NB4 (cell line): ENCODE measurements at places on chromosomes 6 and 20.

GRCh38 chr6:25960734-25961133 lies 1.9 kb upstream of the TRIM38 start:
- no peak for DNase-seq

DNA sequence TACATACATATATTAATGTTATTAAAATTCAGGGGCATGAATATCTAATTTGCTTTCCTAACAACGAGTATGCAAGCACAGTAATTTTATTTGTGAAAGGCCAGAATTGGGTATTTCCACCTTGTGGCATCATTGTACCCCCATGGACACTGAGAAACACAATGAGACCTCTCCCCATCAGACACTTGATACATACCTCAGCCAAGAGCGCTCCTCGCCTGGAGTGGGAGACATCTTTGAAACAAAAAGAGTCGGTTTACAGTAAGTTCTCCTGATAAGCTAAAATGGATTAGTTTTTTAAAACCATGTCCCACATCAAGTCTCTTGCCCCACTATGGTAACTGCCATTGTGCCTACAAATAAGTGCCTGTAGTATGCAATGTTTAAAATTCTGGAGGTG lies 2.1 kb downstream of the CNR1 start:
- DNase-seq = no peak

DNA sequence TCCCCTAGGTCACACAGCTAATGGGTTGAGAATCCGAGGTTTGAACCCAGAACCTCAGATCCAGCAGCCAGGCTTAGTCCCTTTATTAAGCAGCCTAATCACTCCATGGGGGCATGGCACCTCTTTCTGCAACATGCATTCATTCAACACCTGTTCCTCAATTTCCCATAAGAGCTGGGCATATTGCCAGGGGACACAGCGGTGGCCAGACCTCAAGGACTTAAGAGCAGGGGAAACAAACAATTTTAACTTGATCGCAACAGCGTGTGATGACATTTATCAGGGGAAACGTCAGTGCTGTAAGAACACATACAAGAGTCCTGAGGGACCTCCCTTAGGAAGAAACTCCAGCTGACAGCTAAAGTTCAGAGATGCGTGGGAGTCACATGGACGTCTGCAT lies 267.4 kb upstream of the CDH4 start:
- DNase-seq = no peak

GRCh38 chr6:81820980-81821379 lies 68.5 kb upstream of the TENT5A start:
- no peak for DNase-seq

- peak; percentile 18 for DNase-seq
These were observed 771.4 kb upstream of the MMS22L start for GRCh38 chr6:98054453-98054852.

DNA sequence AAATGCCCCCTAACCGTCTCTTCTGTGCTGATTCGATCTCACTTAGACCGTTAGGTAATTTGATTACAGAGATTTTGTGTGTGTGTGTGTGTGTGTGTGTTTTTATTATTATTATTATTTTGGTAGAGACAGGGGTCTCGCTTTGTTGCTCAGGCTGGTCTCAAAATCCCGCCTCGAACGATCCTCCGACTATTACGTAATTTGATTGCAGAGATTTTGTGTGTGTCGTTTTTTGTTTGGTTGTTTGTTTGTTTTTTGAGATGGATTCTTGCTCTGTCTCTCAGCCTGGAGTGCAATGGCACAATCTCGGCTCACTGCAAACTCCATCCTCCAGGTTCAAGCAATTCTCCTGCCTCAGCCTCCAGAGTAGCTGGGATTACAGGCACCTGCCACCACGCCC lies 28.3 kb downstream of the FOXF2 start:
- no peak for DNase-seq

DNA sequence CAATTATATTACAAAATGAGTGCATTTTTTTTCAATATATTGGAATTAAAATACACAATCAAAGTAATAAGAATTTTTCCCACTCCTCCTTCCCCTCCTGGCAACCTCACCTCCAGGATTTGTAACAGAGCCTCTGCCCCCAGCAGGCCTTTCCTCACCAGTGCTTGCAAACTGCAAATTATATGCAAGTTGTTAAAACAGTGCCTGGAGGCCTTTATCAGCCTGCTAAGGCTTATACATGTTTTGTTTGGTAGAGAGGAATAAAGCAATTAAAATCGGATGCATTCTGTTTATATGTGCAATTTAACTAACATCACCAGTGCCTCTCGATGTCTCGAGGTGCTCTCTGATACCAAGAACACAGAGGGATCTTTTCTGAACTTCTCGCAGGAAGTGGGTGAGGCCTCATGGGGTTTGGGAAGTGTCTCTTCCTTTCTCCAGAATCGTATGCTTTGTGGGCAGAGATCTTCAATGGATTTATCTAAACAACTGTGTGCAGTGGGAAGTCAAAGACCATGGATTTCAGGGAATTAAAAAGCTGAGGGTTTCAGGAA lies 186.8 kb downstream of the CDH26 start:
- no peak for DNase-seq

- no peak for DNase-seq
These were observed 248.5 kb downstream of the BTBD9 start for GRCh38 chr6:38391206-38391605.

DNA sequence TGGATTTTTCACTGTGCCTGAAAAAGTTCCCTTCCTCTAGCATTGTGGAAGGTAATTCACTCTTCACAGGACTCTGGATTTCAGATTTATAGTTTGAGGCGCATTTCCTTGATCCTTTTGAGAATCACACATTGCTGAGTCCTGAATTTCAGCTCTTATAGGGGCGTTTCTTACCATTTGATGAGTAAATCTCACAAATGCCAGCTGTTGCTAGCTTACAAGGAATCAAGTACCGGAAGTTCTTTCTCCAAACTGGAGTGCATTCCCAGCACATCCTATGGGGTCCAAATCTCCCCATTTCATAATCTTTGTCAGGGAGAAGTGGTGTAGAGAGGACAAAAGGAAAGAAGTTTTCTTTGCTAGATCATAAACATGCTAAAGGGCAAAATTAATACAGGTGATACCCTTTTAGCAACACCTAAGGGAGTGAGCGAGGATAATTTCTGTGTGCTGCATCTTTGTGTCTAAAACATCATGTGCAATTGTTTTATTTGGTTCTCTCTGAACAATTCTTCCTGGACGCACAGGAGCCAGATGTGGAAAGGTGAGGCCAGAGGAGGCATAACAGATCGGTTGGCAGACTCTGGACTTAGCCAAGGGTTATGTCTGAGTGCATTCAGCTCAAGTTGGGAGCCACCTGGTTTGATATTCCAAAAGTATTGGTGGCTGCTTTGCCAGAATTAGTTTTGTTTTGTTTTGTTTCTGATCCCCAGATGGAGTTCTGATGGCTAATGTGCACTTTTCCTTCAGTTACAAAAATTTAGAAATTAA lies 37.4 kb upstream of the EYA2 start:
- no peak for DNase-seq

DNA sequence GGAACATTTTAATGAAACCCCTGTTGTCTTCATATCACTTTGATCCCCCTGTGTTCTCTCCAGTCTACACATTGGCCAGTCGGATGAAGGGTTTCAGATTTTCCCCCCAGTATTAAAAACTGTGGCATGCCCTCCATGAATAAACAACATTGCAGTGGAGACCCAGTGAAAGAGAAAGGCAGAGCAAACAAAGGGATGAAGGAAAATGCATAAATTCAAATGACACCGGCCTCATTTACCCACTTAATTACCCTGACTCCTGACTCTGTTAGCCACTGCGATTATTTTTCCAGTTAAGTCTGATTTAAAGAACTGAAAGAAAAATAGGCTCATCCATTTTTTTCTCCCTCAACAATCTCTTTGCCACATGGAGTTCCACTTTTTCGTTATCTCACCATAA lies 569.2 kb downstream of the TFAP2B start:
- no peak for DNase-seq

DNA sequence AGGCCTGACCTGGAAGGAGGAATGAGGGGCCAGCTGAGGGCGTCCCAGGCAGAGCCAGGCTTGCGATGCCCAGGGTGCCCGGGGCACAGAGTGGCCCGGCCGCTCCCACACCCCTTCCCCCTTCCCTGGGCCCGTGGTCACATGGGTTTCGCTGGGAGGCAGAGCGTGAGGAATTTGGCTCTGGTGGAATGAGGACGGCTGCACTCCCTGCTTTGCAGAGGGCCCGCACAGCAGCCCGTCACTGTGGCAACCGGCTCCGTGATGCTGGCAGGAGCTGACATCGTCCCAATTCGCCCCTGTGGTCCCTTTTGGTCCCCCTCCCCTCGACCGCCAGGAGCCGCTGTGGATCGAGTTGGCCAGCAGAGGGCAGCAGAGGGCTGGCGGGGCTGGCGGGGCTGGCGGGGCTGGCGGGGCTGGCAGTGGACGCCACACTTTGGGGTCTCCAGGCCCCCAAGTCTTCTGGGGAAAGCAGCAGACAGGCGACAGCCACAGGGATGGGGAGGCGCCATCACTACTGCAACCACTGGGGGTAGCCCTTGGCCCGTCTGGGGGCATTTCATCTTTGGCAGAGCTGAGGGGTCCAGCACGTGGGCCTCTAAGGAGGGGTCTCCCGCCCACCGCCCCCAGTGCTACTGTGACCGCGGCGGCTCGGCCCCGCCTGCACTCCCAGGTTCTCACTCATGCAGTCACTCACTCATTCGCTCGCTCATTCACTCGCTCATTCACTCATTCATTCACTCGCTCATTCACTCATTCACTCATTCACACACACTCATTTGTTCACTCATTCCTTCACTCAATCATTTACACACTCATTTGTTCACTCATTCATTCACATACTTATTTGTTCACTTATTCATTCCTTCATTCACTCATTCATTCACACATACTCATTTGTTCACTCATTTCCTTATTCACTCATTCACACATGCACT lies 49.7 kb upstream of the BHLHE23 start:
- peak; percentile 56 for DNase-seq

DNA sequence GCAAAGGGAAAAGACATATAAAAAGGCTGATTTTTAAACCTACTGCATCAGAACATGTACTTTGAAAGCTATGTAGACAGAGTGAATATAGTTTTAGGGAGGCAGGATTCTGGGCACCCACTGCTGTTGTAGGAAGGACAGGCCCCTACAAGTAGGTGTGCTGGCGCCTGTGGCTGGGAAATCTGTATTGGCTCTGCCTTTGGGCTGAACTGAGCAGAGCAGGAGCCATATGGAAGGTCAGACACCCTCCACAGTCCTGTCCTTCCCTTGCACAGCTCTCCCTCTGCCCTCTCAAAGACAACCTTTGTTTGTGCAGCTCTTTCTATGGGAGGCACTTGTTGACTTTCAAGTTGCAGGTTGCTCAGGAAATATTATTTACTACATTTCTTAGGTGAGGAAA lies 18.4 kb upstream of the ULBP3 start:
- no peak for DNase-seq

DNA sequence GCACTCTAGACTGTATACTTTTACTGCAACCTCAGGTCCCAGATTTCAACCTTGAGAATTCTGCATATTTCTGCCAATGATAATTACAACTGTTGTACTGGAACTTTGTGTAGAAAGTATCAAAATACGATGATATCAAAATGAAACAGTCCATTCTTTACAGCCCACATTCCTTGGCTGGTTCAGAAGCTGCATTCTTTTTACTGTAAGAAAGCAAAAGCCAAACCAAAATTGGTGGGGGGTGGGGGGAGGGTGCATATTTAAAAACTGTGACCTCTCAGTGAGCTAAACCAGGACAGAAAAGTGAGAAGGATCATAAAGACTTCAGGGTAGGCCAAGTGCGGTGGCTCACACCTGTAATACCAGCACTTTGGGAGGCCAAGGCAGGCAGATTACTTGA lies 41.8 kb upstream of the UBR2 start:
- DNase-seq = no peak

DNA sequence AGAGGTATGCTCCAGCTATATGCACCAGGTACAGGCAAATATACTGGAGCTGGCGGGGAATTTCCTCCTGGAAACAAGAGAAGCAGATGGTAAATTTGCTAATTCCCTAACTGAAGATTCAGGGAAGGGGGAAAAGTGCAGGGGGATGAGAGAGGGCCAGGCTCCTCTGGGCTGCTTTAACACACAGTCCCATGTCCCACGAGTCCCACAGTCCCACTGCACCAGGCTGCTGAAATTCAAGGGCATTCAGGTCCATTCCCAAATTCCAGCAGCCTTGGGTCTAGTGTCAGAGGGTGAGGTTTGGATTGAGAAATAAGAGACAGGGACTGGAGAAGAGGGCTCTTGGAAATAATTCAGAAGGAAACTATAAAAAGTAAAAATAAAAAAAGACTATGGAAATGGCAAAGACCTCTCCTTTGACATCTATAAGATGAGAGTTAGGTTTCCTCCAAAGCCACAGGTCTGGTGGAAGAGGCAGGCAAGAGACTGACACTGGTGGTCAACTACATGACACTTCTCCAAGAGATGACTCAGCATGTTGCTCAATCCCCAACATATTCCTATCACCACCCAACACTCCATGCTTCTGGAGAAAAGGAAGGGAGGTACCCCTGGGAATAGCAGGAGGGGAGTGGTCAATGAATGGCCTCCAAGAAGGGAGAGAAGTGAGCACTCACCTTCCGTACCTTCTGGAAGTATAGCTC lies 69.2 kb downstream of the TRAM2 start:
- DNase-seq = peak; percentile 46

DNA sequence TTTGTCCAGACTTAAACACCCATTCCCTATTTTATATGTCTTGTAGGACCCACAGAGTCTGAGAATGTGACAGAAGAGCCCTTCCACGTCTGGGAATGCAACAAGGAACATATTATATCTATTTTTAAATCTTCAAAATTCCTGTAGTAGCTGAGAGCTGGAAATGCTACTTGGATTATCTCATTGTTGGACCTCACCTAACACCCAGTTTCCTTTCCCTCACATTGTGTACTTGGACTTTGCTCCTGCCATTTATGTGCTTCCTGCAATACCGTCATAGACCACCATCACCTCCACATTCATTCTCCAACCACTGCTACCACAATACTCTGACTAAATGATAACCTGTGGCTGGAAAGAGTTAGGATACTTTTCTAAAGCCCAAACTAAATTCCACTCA lies 335.4 kb downstream of the COL12A1 start:
- peak; percentile 3 for DNase-seq

- DNase-seq = no peak
These were observed 108.6 kb upstream of the SLC2A12 start for GRCh38 chr6:134161041-134161440.

GRCh38 chr6:73657201-73657600 lies 3.4 kb upstream of the SLC17A5 start:
- DNase-seq = no peak

DNA sequence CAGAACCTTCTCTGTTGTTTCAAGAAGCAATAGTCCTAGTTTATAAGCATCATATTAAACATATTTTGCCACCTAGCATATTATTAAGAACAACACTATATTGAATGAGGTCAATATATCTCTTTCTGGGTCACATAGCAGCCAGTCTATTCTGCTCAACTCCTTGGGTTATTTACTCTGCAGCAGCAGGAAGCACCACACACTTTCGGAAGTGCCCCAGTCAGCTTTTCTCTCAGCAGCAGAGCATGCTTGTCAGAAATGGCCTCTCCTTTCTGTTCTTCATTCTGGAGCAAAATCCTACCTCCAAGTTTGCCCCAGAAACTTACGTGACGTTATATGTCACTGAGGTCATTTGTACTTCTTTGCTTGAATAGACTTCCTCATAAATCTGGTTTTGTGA lies 22.7 kb downstream of the CFAP206 start:
- DNase-seq = no peak

- peak; percentile 61 for DNase-seq
These were observed 543.1 kb downstream of the PRKN start for GRCh38 chr6:162184465-162184864.

GRCh38 chr6:101758368-101758767 lies 364.9 kb downstream of the GRIK2 start:
- DNase-seq = no peak

- DNase-seq = no peak
These were observed 136.0 kb downstream of the EDN1 start for GRCh38 chr6:12426121-12426520.

- DNase-seq = no peak
These were observed 20.0 kb downstream of the DEF6 start for GRCh38 chr6:35317483-35318195.
